ENCODE measurements at places on chromosomes 1 and 21.

DNA sequence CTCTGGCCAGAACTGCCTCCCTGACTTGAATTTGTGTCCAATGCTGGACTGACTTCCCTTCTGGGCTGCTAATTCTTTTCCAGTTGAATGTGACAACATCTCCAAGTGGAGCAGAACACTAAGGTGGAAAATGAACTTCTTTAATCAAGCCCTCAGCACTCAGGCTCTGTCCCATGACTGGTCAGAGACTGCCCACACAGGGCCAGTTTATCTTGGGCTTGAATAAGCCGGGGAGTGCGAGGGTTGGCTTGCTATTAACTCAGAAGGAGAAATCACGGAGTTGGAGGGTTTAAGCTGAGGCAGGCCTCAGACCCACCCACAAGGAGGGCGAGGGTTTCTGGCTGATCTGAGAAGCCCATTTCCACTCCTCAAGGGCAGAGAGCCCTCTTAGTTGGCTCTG lies 12.4 kb downstream of the KCNA10 start:
- DNase-seq: no peak

DNA sequence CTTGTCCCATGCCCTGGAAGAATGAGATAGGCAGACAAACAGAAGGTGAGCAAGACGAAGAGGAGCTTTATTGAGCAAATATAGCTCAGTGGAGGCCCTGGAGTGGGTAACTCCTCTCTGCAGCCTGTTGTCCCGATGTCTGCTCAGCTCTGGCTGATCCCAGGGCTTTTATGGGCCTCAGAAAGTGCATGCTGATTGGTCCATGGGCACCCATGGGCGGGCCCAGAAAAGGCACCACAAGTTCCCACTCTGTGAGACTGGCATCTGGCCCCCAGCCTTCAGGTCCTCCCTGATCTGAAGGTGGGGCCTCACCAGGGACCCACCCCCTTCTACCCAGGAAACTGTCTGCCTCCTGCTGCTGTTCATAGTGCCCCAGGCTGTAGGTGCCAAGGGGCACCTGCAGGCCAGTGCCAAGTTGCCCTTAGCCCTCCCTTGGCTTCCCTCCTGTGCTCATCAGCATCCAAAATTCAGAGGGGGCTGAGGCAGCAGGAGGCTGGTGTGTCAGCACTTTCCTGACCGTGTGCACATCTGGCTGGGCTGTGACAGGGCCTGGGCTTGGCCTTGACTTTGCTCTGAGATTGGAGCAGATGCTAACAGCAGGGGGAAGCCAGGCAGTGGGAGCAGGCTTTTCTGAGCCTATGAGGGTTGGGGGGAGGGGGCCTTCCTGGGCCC lies 35.4 kb downstream of the ACTL8 start:
- DNase-seq: no peak

DNA sequence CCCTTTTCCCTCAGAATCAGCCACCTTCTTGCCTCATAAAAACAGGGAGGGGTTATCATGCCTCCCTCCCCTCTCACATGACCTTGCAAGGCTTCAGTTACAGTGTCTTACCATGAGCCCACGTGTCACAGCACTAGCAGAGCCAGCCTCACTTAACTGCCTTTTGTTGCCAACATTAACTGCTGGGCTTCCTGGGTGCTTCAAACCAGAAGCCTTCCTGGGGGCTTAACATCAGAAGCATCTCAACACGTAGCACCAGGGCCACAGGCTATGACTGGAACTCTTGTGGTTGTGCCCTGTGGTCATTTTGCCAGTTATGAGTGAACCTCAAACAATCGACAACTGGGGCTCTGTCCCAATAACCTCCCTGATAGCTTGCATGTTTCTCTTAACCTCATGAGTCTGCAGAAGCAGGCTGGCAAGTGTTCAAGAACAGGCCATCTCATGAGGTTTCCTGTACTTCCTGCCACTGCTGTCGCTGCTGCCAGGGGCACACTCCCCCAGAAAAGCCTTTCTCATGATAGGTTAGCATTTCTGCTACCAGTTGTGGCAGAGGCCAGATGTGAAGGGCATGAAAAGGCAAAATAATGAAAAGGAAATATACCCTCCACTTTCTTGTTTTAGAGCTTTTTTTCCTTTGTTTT lies 132.2 kb downstream of the GLUL start:
- DNase-seq: peak; percentile 80

DNA sequence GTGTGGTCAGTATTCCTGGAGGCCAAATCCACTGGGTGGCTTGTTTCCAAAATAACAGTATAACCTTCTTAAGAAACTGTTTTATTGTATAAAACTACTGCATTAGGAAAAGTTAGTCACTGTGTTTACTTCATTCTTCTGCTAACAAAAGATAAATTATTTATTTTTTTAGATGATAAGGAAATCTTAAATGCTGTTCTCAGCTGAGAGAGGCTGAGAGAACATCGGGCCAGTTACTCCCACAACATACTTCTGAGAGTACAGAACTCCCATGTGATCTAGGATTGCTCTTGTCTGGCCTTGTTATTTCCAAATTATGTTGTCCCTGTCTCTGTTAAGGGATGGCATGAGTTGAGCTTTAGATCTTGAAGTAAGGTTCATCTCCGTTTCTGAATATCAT lies 96.7 kb upstream of the CXADR start:
- DNase-seq: peak; percentile 9

DNA sequence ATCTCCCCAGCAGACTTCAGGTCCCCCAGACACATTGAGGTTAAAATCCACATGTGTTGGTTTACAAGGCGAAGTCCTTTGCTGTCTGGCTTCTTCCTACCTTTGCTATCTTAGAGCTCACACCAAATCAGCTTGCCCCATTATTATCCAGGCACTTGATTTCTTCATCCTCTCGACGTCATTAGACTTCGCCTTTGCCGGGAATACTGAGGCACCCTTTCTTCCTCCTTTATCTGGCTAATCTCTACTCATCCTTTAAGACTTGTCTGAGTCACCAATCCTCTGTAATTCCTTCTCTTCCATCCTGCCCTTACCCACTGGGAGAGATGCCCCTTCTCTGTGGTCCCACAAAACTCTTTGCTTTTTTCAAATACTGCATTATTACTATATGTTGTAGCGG lies 9.2 kb upstream of the XCL2 start:
- no peak for DNase-seq

DNA sequence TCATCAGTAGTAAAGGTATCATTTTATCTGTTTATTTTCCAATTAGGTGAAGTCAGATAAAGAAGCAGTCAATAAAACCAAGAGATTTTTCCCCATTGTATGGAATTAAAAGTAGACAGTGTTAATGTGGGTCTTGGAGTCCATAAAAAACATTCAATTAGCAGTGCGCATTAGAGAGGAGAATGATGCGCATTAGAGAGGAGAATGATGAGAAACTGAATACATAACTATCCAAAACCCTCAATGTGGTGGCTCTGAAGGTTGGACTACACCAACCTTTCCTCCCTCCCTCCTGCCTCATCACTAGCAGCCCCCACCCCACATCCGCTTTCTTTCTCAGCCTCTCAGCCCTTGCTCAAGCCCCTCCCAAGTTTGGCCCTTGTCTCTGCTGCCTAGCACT lies 99.5 kb downstream of the DAB1 start:
- DNase-seq: no peak

- DNase-seq: no peak
Measured at GRCh38 chr1:89529196-89529595, 4.6 kb downstream of the LRRC8B start.

GRCh38 chr1:58907398-58907797 lies 123.6 kb upstream of the JUN start:
- DNase-seq: no peak

DNA sequence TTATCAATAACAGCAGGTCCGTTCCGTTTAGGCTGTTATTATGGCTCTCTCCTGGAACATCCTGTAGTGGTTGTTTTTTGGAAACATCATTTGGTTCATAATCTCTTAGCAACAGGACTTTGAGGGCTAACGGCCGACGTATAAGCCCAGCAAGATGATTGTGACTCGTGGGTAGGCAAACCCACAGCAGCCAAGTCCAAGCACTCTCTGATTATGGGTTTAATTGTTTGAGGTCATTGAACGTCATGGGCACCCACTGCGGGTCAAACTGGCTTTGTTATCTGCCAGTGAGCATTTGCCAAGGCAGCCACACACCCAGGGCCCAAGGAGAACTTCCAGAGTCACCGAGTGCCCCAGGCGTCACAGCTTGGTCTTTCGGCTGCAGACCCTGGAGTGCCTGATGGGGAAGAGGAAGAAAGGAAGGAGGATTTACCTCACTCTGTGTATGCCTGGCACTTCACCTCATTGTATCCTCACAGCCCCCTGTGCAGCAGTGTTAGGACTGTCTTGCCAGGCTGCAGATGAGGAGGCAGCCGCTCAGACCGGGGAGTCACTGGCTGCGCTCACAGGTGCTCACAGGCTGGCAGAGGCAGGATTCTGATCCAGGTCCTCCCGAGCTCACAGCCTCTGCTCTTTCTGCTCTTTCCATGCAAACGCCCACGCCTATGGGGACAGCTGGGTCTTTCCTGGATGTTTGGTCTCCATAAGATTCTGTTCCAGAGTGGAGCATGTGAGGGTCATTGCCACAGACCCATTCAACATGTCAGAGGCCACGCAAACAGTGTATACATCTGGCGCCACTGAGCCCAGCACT lies 30.8 kb upstream of the EPS8L3 start:
- DNase-seq: no peak

DNA sequence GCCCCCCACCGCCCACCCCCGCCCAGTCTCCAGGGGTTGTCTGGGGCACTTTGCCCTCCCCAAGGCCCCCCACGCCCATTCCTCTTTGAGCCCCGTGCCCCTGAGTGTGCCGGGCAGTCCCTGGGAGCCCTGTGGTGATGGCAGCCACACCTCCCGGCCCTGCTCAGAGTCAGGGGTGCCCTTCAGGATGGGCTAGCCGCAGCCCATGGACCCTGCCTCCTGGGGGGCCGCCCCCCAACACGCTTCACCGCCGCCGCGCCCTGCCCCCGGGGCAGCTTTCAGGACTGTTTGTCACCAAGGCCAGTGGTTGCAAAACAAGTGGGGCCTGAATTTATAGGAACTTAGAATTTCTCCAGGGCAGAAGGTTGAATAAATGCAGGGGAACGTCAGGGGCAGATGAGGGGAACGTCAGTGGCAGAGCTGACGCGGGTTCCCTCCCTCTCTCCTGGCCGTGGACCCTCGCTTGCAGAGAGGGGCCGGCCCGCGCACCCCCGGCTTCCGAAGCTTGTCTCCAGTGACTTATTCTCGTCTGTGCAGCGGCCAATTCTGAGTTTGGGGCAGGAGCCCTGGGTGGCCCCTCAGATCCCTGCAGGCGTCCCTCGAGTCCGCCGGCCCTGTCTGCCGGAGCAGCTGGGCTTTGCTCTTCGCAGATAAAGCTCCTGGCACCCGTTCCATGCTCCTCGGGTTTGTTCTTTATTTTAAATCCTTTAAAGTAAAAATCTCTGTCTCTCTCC lies 41.2 kb upstream of the ADARB1 start:
- DNase-seq: no peak

GRCh38 chr21:34845521-34846451 lies 177.0 kb downstream of the CLIC6 start:
- DNase-seq: peak; percentile 95

GRCh38 chr1:150548632-150549495 lies at the start of gene ADAMTSL4:
Gene ADAMTSL4, plus strand, starts transcription at chr1:150549408. Its CDS starts 2,881 bp downstream, at chr1:150552289.
- DNase-seq: peak; percentile 83

GRCh38 chr1:236516929-236517704 lies 6.7 kb upstream of the LGALS8 start:
- peak; percentile 75 for DNase-seq

GRCh38 chr1:18927082-18927653 lies 24.8 kb upstream of the ALDH4A1 start:
- DNase-seq: no peak

GRCh38 chr1:25979210-25979609 lies 18.7 kb downstream of the PAFAH2 start:
- DNase-seq: no peak

DNA sequence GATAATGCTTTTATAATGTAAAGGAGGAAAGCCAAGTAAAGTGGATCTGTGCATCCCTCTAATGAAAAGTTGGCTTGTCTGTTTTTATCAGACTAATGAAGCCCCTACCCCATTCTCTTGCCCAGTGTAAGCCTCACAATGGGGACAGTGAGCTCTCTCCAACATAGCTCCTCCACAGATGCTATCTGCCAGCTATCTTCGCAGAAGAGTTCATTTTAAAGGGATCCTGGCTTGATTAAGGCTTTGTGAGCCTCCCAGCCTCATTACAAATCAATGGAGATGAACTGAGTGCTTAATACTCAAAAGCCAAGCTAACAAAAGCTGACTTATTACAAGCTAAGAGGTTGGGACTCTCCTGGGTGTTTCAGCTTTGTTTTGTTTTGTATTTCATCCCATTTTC lies 514.7 kb downstream of the NUF2 start:
- no peak for DNase-seq

DNA sequence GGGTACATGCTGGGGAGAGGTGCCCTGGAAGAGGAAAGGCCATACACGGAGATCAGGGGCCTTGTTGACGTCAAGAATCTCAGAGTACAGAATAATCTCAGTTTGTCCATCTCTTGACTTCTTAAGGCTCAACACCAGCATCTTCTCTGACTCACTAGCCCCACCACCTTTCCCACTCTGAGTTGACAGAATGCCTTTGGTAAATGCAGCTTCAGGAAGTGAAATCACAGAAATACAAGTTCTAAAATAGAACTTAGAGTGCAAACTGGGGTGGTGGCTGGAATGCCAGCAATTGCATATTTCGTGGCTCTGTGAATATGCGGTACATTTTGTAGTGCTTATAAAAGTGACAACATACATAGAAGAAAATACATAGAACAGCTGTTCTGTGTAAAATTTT lies 1.6 kb downstream of the COG2 start:
- peak; percentile 5 for DNase-seq

DNA sequence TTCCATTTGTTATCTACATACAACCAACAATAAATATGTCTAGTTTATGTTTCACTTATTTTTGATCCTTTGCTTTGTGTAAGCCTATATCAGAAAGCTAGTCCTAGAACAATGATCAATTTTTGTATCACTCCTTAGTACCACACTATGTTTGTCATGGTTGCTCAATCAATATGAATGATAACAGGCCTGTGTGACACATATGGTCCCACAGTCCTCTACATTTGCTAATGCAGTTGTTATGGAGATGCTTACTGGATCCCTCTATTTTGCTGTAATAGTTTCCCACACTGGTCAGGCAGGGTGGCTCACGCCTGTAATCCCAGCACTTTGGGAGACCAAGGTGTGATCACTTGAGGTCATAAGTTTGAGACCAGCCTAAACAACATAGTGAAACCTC lies 59.1 kb downstream of the ERO1B start:
- no peak for DNase-seq

DNA sequence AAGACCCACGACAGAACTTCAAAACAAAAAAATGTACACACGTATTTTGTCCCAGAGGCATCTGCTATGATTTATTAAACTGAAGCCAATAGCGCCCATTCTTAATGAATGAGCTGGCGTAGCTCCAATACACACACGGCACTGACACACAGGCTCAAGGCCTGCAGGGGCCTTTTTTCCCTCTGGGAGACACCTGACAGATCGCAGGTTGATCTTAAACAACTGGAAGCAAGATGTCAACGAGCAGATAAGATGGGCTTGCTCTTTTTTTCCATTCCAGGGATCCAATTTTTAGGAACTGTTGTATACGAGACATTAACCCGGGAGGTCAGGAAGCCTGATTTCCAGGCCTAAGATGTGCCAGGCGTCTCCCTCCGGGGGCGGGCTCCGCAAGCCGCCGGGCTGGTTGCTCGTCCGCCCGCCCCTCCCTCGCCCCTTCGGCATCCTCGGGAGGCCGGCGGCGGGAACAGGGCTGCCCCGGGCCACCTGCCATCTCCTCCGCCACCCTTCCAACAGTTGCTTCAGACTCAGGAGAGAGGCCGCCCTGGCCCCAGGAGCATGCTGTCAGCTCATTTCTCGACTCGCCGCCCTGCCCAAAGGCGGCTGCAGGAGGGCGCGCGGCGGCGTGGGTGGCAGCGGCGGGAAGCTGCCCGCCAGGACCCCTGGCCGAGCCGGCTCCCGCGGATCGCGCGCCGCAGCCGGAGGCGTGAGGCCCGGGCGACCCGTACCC lies 735 bp downstream of the TTC13 start:
- DNase-seq: peak; percentile 11
